ENCODE measurements at places on chromosomes 7 and 10.

DNA sequence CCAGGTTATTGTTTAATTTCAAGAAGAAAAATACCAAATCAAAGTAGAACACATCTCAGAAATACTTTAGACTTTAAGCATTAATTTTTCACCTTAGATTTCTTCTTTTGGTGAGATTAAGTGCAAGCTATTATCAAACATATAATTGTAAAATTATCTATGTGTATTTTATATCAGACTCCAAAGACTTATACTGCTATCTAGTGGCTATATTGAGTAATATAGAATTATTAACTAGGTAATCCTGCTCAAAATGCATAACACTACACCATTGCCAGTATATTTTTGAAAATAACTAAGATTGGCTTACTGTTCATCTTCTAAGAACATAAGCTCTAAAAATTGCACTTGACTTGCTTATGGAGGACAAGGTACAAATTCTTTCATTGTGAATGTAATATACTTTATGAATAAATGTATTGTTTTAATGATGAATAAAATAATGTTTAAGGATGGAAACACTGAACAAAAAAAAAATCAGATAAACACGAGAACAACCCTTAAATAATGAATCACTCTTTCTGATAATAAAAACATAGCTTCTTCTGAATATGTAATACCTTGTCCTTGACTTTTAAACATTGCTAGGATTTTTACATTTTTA lies 86.7 kb upstream of the GNAI1 start:
- no peak for DNase-seq

GRCh38 chr10:87612115-87612514 lies 47.6 kb upstream of the PAPSS2 start:
- DNase-seq, result no peak

GRCh38 chr10:78817361-78817760 lies 251.4 kb upstream of the ZMIZ1 start:
- DNase-seq, result no peak

DNA sequence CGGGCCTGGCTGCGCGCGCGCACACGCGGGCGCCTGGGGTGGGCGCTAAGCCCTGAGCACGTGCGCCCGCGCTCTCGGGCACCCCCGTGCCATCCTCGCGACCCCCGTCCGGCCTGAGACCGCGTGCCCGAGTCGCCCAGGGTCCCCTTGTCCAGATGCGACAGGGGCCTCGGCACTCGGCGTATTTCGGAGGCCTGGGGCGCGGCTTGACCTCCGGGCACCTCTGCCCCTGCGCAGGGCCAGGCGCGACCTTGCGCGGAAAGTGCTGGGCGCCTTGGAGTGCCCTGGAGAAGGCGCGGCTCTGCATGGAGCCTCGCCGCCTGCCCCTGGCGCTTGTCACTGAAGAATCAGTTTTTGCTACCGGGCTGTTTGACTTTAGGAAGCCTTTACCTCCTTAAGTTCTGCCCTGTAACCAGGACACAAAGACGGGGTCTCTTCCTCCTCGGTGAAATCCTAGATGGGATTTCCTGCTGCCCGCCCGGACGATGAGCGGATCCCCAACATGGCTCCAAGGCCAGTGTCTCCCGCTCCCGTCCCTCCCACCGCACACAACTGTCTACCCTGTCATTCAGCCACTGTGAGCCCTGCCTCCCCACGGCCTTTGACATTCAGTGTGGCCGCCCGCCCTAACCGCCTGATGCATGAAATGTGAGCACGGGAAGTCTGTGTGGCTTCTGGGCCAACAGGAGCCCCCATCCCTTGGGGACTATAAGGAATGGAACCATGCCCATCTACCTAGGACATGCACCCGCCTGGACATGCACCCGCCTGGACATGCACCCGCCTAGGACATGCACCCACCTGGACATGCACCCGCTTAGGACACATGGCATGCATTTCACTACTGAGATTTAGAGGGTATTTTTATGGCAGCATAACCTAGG lies 1.1 kb upstream of the STK32C start:
- DNase-seq, result no peak

DNA sequence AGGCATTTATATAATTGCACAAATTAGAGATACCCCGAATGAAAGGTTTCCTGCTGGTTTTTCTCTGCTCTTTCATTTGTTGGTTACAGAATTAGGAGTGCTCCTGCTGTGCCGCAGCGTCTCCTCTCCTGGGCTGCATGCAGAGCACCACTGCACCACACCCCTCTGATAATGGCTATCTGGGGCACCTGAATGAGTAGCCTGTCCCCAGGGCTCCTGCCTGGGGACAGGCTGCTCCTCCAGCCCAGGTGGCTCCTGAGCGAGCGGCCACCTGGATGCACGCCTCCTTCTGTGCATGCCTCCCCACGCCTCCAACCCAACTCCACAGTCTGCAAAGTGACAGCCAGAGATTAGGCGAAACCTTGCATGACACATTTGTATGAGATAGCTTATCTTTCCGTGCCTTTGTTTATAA lies 242.6 kb upstream of the FZD8 start:
- DNase-seq, result no peak

GRCh38 chr7:39950473-39951225 lies 593 bp downstream of the CDK13 start:
- DNase-seq, result no peak

DNA sequence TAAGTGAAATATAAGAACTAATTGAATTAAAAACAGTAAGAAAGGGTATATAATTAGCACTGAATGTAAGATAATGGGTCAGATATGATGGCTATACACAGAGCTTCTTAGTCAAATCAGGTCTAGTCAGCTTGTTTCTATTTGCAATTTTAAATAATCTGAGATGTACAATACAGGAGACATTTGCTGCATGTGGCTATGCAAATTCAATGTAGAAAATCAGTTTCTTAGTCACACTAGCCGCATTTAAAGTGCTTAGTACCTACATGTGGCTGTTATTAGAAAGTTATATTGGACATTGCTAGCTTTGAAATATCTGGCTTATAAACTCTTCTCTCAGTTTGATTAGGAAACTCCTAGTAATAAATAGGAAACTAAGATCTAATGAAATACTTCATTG lies 25.3 kb downstream of the CCDC7 start:
- DNase-seq, result no peak

- DNase-seq, result no peak
These were observed 172.9 kb upstream of the NAMPT start for GRCh38 chr7:106457678-106458077.

DNA sequence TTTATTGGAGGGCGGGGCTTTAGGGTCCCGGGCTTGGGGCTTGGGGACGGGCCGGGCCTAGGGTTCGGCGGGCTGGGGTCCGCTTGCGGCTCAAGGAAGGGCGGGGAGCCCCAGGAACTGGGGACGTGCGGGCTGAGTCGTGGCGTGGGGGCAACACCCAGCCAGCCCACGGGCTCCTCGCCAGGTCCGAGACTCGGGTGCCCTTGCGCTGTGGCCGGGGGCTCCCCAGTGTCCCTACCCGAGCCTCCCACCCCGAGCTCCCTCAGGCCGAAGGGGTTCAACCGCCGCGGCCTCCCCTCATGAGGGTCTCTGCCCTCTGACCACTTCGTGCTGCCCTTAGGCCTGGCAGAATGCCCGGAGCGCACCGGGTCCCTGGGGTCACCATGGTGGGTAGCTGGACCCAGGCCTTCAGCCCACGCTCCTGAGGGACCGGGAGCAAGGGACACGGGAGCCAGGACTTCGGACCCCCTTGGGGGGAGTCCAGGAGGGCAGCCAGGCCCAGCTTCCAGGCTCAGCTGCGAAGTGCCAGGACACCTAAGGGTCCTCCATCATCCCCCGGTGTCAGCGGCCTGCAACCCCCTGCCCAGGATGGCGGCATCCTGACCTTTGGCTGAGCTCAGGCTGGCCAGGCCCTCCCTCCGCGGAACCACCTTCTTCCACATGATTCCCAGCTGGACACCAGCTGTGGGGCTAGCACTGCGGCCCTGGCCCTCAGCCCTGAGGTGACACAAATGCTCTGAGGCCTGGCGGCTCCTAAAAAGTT lies 524 bp upstream of the FUOM start:
- DNase-seq, result no peak

DNA sequence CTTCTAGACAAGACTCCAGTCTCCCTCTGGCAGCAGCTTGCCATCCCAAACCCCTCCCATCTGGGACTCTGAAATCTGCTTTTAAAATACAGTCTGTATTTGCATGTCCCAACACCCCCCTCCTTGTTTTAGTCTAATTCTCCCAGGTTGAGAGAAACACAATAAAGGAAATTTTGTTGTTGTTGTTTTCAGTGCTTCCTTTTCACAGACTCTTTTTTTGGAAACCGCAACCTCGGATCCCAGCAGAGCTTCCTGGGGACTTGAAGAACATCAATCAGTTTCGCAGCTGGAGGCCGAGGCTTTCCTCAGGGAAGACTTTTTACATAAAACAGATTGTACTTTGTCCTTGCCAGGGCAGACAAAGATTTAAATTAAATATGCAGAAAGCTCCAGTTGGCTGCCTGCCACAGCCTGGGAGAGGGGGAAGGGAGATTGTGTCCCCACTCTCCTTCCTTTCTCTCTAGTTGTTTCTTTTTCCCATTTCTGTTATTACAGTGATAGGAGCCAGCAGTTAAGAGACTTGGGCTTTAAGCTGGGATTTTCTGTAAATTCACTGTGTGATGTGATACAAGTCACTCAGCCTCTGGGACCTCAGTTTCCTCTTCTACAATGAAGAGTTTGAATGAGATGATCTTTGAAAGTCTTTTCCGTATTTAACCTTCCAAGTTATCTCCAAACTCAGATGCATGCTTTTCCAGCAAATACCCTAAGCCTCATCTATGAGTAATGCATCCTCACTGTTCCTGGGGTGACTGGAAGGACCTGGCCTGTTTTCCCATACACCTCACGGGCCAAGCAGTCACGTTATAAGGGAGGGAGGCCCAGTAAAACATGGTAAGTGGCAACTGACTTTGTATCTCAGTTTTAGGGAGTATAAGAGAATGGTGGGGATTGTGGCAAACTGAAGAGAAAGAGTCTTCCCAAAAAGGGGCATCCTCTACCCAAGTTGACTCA lies 192.3 kb downstream of the REEP3 start:
- no peak for DNase-seq

DNA sequence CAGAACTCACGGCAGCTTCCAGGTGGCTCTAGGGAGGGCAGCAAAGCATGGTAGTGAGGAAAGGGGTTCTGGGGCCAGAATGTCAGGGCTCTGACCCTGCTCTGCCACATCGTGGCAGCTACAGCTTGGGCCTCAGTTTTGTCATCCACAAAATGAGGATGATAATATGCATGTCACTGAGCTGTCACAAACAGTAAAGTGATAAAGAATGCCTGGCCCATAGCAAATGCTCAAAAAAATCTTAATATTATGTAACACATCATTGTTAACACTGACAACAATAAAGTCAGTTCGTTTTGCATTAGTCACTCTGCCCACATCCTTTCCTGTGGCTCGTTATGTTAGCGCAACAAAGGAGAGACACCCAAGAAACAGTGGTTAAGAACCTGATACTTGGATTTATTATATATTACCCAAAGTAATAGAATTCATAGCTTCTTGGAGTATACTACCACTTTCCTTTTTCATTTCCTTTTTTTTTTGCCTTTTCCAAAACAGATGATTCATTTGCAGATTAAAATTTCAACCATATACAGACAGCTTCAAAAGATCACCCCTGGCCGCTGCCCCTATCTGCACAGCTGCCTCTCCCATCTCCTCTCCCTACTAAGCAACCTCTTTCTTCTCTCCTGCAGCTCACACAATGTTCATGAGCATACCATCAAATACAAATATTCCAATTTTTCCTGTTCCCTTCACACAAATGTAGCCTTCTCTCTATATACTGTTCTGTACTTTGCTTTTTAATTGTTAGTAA lies 45.5 kb upstream of the DDC start:
- DNase-seq, result peak; percentile 52

DNA sequence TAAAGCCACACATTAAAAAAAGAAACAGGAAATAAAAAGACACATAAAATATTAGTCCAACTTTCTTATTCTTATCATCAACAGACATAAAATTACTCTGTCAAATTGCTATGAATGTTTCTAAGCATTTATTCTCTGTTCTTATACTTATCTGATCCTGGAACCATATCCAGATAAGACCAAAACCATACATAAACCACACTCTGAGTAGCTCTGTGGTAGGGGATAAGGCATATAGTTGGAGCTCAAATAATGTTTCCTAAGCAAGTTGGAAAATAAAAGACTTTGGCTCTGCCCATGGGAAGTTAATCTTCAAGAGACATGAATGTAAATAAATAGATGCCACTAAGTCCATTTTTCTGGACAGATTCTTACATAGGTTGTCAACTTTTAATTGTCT lies 103.1 kb upstream of the PLXDC2 start:
- no peak for DNase-seq

GRCh38 chr7:116548506-116548905 lies 23.7 kb downstream of the CAV1 start:
- DNase-seq, result no peak

DNA sequence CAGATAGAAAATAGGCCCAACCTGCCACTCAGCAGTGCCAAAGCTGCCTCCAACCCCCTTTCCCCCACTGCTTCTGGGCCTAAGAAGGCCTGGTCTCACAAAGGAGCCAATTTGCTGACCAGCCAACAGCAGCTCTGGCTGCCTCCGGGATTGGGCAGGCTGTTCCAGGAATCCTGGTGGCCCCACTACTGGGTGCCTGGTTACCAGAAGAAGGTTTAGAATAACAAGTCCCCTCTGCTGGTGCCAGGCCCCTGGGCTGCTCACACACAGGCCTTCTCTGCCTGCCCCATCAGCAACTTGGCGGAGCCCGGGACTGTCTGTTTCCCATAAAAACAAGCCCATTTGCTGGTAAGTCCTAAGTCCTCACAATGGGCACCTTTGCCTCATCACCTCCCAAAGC lies 1.2 kb downstream of the PHKG1 start:
- DNase-seq, result no peak

- DNase-seq, result no peak
These were observed 628.9 kb downstream of the TNS3 start for GRCh38 chr7:46953008-46953407.

- no peak for DNase-seq
These were observed 65.1 kb downstream of the PPP1R3C start for GRCh38 chr10:91567815-91568214.

- no peak for DNase-seq
These were observed 166.7 kb downstream of the NRF1 start for GRCh38 chr7:129777993-129778769.

- no peak for DNase-seq
These were observed 23.2 kb downstream of the WIPI2 start for GRCh38 chr7:5213286-5213645.

- DNase-seq, result no peak
These were observed 161.5 kb downstream of the DNAH11 start for GRCh38 chr7:21704359-21704758.

All from AG09309 (cell line).